ENCODE measurements at places on chromosomes 6 and 20.

DNA sequence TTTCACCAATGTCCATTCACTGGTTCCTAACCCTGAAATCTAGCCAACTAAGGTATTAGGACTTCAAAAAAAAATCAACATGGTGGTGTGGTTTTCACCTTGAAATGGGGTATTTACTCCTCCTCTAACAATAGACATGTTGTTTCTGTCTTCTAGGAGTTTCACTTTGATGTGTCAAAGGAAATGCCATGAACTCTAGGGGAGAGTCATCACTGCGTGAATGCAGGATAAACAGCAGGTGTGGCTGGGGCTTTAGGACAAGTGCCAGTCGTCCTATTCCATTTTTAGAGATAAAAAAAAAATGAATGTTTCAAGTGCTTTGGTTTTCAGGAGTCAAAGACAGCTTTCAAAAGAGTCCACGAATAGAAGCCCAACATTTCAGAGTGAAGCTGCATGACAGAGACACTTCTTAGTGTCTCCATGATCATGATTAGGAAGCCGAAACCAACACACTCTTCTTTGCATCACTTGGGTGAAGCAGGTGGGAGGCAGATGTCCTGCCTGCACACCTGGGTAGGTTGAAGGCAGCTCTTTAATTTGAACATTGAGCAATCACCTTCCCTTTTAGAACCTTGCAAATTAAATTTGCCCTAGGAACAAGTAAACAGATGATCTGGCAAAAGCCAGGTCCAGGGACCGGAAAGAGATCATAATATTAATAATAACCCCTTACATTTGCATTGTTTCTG is 328.5 kb upstream of the PRDM1 start:
- peak; percentile 75 for DNase-seq

DNA sequence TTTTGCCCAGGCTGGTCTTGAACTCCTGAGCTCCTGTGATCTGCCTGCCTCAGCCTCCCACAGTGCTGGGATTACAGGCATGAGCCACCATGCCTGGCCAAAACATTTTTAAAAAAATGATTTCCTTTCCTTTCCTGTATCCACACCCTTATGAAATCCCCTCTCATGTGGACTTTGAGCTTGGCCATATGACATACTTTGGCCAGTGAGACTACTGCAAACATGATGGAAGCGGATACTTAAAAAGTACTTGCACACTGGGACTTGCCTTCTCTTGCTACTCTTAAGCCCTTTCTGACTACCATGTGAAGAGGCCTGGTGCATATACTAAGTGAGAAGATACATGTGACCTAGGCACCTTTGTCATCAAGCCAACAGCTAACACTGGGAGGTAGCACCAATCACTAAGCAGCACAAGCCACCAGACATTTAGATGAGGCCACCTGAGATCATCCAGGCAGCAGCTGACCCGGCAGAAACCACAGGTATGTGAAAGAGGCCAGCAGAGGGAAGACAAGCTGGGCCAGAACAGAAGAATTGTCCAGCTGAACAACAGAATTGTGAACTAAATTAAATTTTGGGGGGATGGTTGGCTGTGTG is 78.5 kb upstream of the HDAC2 start:
- DNase-seq: no peak

GRCh38 chr6:21061892-21062291 is 527.6 kb downstream of the CDKAL1 start:
- no peak for DNase-seq

DNA sequence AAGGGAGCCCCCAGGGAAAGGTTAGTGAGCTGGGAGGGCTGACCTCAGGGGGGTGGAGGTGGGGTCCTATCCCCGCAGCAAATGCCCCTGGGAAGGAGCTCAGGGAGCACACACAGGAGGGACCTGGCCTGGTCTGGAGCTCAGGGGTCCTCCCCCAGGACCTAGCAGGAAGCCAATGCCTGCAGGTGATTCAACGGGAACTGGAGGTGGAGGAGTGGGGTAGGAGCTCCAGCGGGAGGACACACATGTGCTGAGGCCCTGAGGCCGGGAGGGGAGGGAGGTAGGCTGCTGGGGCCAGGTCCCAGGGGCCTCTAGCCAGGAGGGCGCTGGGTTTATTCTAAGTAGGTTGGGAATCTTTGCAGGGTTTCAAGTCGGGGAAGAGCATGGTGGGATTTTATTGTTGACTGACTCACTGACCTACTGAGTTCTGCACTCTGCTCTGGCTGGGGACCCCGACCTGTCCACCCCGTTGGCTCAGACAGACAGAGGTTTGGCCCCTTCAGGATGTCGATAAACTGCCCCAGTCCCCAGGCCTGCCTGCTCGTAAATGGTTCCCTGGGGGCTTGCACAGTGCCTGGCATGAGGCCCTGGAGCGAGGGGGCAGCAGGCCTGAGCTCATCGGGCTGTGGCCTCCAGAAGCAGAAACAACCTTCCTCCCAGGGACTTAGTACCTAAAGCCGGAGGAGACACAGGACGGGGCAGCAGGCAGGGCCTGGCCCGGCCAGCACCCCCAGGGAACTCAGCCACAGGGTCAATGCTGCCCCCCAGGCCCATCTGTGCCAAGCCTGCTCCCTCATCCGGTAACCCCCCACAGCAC is 62.3 kb downstream of the RIPOR3 start:
- DNase-seq: no peak

DNA sequence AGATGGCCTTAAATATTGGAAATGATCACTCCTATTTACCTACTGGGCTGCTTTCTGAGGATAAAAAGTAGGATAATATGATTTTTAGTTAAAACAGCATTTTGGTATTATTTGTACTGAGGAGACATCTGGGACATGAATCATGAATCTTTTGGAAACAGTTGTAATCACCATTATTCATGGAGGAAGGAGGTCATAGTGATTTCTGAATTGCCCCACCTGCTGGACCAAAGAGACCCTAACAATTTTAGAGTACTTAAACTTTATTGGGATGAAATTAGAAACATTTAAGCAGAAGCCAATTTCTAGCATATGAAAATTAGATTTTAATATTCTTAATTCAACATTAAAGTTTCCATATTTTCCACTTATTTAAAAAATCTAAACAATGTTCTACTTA is 108.4 kb upstream of the SIM1 start:
- no peak for DNase-seq

- no peak for DNase-seq
Observed at GRCh38 chr6:104531646-104532045, 328.1 kb downstream of the HACE1 start.

DNA sequence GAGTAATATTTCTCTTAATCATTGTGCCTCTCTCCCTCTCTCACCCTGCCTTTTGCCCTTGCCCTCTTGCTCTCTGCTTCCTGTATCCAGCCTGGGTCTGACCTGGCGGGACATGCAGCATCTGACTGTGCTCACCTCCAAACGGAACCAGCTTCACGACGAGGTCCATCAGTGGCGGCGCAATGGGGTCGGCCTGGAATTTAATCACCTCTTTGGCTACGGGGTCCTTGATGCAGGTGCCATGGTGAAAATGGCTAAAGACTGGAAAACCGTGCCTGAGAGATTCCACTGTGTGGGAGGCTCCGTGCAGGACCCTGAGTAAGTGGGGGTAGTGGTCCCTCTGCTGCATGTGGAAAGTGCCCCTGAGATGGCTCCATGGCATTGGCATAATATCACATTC is 65.9 kb downstream of the BFSP1 start:
- DNase-seq: no peak

DNA sequence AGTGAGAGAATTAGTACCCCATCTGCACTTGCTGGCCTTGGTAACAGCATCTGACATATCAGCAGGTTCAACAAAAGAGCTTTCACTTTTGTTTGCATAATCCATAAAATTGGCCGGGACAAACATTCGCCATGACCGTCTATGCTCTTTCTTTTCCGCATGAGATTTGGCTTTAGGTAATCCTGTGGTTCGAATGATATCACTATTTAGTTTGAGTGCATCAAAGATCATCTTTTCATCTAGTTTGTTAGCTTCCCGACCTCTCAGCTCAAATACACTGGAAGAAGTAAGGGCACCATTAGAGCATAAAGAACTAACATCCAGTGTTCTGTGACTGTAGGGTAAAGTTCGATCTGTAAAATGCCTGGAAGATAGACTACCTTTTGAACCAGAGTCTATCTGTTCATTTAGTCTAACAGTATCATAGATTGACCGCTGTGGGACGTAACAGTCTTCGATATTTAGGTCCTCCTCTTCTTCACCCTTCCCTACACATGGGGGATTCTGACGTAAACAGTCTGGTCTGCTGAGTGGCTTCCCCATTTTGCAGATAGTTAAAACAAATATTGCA is 101.6 kb downstream of the DST start:
- DNase-seq: no peak

DNA sequence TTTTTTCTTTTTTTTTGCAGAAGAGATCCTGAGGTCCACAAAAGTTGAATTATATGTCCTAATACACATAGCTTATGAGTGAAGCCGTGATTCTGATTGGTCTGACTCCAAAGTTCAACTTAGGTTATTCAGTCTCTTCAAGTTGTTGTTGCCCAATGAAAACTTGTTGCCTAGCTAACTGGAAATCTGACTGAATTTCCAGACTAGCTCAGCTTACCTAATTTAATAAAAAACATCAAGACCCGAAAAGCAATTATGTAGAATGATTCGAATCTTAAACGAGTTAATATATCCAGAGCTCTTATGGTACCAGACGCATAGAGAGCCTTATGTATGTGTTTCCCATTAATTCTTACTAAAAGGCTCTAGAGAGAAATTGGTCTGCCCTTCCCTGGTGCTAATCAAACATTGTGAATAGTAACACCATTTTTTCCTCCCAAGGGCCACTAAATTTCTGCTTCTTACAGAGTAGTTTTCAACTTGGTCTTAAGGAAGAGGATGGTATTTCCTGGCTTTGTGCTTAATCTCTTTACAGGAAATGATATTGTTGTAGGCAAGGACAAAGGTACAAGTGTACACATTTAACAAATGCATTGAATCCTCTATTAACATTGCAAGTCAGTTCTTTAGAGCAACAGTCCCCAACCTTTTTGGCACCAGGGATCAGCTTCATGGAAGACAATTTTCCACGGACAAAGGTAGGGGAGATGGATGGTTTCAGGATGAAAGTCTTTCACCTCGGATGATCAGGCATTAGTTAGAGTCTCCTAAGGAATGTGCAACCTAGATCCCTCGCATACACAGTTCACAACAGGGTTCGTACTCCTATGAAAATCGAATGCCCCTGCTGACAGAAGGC is 107.9 kb downstream of the TSHZ2 start:
- no peak for DNase-seq

DNA sequence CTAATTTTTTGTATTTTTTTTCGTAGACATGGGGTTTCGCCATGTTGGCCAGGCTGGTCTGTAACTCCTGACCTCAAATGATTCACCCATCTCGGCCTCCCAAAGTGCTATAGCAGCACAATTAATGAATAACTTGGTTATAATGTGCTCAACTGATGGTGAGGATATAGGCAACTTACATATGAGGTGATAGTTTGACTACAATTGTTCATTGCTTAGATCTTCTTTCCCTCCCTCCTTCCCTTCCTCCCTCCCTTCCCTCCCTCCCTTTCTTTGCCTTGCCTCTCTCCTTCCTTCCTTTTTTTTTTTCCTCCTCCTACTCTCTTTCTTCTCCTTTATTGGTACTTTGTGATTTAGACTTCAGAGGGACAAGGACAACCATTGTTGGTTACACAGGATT is 151.2 kb downstream of the RNF144B start:
- DNase-seq: no peak

- DNase-seq: no peak
Observed at GRCh38 chr6:35370785-35371493, 28.6 kb downstream of the PPARD start.

- DNase-seq: no peak
Observed at GRCh38 chr6:15205321-15205720, 40.5 kb upstream of the JARID2 start.

DNA sequence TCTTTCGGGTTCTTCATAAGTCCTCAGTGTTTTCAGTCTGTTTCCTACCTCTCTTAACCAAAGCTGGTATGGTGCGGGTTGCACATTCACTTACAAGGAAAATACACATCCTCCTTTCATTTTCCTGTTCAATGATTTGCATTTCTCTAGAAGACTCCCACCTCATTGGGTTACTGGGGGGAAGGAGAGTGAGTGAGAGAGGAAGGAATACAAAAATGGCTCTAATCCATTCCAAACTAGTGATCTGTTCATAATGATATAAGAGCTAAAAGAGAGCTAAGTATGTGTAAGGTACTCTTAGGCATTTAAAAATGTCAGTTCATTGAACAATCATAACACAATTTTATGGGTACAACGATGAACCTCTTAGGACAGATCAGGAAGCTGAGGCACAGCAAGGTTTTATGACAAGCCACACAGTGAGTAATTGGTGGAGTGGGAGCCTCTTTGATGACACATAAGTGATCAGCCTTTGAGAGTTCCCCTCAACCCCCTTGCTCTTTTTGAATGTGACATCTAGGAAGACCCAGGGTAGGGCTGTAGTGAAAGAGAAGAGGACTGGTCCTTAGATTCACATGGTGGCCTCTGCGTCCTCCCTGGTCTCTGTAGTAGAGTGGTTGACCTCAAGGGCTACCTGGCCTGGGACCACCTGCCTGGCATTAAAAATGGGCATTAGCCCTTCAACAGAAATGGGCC is 328.4 kb upstream of the SOX4 start:
- DNase-seq: no peak

GRCh38 chr6:76862936-76863335 is 600.4 kb downstream of the HTR1B start:
- no peak for DNase-seq

GRCh38 chr20:19602675-19603375 is 155.2 kb upstream of the RIN2 start:
- DNase-seq: no peak

- no peak for DNase-seq
Observed at GRCh38 chr20:37298190-37298939, 8.9 kb downstream of the MANBAL start.

DNA sequence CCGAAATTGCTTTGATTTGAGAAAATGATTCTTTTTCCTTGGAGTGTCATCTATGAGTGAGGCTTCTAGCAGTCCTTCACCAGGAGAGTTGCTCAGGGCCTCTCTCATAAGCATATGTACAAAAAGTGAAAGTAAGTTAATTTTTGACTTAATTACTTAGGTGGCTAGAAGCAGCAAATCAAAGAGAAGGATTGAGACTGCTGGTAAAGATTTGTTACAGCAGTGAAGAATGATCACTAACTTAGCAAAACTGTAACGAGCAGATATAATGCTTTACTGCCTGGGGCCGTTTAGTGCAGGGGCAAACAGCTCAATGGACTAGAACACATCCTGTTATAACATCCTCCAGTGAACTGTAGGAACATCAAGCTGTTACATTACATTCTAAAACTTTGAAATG is 167.8 kb upstream of the RIPOR2 start:
- DNase-seq: no peak

DNA sequence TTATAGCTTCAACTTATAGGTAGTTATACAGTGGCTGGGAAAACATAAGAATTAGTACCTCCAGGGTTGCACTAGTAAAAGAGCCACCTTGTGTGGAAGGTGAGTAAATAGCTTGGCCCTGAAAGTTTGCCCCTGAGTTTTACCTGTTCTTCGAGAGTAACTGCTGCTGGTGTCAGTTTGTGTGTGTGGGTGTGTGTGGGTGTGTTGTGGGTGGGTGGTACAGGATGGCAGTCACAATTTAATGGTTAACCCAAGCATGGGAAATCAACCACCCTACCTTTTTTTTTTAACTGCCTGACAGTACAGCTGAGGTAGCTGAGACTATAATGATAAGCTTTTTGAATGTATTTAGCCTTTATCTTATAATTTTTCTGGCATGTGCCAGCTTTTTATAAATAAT is 137.3 kb downstream of the STXBP5 start:
- no peak for DNase-seq

- no peak for DNase-seq
Observed at GRCh38 chr6:52361414-52361944, 472 bp upstream of the PAQR8 start.

GRCh38 chr6:135229996-135230395 is 48.9 kb downstream of the MYB start:
- DNase-seq: no peak

Data from activated CD4-positive, alpha-beta T cell treated with anti-CD3 and anti-CD28 coated beads, Interleukin-2, amount 10 ng/mL, durations not matched to agents 24 days and 14 days (primary cell).